ENCODE measurements at places on chromosomes 5 and 9. TPM values are rescaled to one million over a fixed set of nuclear protein-coding genes. Genes with fewer than 3 reads are reported as not detected.

Gene PAPPA
- 4.9 TPM for total RNA-seq

Gene CENPH
- total RNA-seq = 4.5 TPM

Gene RASGEF1C
- not detected for total RNA-seq

Gene PCDHB12
- total RNA-seq = 2.8 TPM

DNA sequence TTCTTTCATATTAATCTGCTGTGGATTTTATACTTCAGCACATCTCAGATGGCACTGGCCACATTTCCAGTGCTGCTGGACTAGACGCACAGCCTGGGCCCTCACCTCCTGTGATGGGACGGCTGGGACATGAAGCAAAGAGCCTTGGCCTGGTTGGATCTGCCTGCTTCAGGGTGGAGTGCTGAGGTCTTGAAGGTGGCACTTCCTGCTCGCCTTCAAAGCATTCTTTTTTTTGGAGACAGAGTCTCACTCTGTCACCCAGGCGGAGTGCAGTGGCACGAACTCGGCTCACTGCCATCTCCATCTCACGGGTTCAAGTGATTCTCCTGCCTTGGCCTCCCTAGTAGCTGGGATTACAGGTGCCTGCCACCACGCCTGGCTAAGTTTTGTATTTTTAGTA, 73.1 kb downstream of the RAPGEF1 start:
- DNase-seq = no peak

- no peak for DNase-seq
Observed at GRCh38 chr5:145463634-145464033, 371.5 kb downstream of the PRELID2 start.

DNA sequence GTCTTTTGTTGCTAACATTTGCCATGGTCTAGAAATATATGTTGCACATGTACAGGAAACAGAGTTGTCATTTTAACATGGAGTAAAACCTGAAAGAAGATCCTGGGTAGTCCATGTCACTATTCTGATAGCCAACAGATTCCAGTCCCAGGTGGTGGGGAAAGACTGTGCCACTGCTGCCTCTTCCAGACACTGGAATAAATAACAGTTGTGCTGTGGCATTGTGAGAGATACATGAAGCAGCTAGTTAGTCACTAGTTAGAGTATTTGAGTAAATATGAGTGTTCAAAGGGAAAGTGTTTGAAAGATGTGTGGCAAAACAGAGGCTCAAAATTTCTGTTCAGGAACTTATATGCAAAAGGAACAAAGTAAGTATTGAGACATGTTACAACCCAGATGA, 1408.3 kb downstream of the EFNA5 start:
- no peak for DNase-seq

DNA sequence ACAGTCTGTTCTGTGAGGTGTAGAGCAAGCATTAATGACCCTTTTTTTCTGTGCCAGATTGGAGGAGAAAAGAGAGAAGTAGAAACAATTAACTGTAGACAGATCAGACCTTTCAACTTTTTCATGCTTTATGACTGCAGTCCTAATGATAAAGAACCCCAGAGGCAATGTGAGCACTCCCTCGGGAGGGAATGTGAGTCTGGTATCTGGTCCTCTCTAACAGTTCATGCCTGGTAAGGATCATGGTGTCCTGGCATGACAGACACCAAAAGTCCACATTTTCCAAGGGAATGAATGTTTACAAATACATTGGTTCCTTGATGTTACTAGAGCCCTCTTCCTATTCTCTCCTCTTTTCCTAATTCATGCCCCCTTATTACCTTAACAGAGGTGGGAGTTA, 70.3 kb downstream of the MTAP start:
- no peak for DNase-seq

GRCh38 chr5:159047086-159047485, 52.6 kb downstream of the EBF1 start:
- DNase-seq = no peak

GRCh38 chr9:38414040-38414723, 10.1 kb downstream of the IGFBPL1 start:
- DNase-seq = no peak

DNA sequence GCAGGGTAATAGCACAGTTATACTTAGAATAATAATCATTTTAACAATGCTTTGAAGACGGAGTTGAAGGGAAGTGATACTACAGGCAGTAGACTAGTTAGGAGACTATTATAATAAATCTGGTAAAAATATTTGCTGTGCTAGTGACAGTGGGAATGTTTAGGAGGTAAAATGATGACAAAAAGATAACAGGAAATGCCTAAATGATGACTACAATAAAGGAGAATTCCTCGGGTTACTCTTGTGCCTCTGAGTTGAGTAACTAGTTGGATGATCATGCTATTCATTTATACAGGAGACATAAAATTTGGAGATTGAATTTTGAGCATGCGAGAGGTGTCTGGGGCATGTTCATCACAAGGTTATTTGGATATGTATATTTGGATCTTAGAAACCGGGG, 32.2 kb upstream of the PAM start:
- DNase-seq = no peak

- DNase-seq = no peak
Observed at GRCh38 chr9:116073826-116074225, 79.8 kb upstream of the PAPPA start.

DNA sequence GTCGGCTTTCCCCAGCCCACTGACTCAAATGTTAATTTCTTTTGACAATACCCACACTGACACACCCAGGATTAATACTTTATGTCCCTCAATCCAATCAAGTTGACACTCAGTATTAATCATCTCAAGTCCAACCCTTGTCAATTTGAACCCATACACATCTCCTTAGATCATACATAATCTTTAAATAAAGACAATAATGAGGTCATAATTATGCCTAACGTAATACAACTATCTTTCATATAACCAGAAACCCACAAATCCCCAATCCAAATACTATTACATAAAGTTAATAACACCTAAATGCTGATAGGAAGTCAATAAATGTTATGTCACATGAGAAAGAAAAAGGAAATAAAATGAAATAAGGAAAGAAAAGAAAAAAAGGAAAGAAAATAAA, 934.2 kb downstream of the CDH9 start:
- no peak for DNase-seq

- DNase-seq = no peak
Observed at GRCh38 chr5:39604491-39604890, 179.7 kb upstream of the DAB2 start.

DNA sequence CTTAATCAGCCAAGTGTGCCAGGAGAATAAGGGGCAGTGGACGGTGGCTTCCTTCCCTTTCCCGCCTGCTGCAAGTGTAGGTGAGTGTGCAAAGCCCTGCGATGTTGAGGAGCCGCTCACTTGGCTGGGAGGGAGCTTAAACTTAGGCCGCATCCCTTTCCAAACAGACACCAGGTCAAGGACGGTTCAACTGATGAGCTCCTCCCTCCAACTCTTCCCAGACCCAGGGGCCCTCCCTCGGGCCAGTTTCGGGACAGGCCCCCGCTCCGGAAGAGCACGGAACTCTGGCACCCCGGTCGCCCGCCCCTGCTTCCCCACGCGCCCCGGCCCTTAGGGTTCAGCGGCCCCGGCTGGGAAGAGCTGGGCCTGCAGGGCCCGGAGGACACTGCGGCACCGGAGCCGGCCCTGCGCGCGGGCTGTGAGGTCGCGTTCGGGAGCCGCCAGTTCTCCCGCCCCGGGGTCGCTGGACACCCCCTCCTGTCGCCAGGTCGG, 481 bp downstream of the MRPL36 start:
- no peak for DNase-seq

- no peak for DNase-seq
Observed at GRCh38 chr5:176614805-176615478, 5.0 kb upstream of the GPRIN1 start.

- no peak for DNase-seq
Observed at GRCh38 chr5:107306594-107306993, 364.1 kb downstream of the EFNA5 start.
